ENCODE measurements at places on chromosomes 2 and 18. TPM values are rescaled to one million over a fixed set of nuclear protein-coding genes. Genes with fewer than 3 reads are reported as not detected.

The ACMSD gene
- not detected for total RNA-seq

The ANKRD62 gene
- total RNA-seq = not detected

The CTAGE1 gene
- not detected for total RNA-seq

The LYPD6 gene
- total RNA-seq = not detected

The MAP4K3 gene
- total RNA-seq = 8.1 TPM

The TMEM200C gene
- not detected for total RNA-seq

The IL1F10 gene
- not detected for total RNA-seq

The C2orf78 gene
- total RNA-seq = not detected
